ENCODE measurements at places on chromosomes 3 and 15.
A peak's percentile ranks its signal among the peaks of the same experiment; 100 is the strongest.

DNA sequence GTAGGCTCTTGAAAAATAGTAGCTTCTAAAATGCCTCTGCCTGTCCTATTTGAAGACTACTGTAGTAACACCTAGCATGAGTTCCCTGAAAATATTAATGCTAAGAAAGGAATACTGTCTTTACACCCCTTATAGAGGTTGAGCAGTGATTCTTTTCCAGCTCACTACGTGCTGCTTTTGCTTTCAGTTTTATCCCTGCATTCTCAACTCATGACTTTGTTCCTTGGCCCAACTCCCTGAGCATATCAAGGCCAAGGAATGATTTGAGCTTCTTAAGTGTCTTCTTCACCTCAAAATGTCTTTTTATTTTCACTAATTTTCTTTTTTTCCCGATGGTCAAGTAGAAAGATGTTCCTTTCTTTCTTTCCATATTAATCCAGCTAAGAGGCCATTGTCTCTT lies 16.5 kb upstream of the P2RY13 start:
- no peak for DNase-seq

DNA sequence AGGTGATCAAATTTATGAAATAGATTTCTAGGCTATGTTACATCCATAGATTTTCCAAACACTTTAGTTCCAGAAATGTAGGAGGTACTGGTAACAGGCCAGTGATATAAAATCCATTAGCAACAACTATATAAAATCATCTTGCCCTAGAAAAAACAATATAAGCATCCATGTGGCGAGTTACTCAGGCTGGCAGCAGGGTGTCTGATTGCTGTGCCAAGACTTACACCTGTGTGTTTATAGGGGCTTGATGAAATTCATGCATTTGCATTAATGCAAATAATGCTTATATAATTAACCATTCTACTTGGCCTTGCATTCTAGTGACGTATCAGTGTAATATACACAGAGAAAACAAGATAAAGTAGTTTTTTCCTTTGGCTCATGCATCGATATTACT lies 153.4 kb downstream of the PLCL2 start:
- peak; percentile 74 for DNase-seq

DNA sequence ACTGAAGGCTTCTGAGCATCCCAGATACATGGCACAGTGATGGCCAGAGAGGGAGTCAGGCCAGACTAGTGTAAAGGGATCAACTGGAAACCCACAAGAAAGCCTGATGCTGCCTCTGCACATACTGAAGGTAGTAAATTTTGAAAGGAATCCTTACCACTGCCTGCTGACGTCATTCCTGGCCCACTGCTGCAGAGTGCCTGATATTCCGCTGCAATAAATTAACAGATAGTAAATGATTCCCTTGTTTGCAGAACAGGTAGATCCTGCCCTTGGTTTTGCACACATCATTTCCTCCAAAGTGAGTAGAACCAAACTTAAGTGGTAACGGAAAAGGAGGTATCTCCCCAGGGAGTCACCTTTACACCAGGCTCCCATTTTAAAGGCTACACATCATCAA lies 146.7 kb downstream of the FBN1 start:
- DNase-seq, result no peak

DNA sequence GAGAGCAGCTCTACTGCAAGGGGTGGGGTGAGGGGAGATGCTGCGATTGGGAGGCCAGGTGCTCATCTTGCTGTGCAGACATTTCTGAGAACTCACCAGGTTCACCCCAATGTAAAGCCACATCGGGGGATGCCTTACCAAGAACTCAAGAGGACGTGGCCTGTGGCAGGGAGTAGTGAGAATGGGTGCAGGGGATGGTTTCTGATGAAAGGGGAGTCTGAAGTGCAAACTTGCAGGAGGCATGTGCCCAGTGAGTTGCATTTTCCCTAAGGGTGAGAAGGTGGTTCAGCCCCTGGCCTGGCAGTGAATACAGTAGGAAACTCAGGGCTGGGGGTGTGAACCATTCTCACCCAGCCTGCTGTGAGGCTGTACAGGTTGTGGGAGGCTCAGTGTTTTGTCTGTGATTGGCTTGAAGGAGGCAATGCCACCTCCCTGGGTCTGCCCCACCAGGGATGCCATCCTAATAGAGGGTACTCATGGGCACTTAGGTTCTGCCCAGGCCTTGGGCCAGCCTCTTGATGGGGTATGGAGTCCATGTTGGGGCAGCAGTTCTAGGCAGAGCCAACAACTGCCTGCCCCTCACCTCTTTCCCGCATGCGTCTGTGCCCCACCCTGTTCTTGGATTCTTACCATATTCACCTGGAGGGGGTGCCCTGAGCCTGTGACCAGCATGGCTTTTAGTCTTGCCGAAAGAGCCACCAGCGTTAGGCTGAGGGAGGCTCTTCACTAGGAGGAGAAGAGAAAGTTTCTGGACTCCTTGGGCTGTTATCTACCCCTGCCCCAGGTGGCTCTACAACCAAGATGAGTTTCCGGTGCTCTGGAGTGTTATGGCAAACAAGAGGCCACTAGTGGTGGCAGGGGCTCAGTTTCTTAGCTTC lies 4.5 kb downstream of the HEMK1 start:
- no peak for DNase-seq

DNA sequence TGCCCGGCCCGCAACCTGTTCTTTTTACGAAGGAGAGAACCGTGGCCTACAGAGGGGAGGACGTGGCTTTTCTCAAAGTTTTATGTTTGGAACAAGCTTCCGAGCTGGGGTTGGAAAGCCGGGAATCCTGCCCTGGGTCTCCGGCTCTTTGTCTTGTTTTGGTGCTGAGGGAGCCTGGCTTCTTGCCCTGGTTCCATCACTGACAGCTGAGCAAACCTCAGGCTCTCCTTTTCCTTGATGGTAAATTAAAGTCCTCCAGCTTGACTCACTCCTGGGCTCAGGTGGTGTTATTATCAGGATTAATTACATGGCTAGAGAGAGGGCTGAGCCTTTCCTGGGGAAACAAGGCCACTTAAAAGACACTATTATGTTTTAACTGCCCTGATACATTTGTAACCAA lies 289.5 kb upstream of the RGMA start:
- peak; percentile 0 for DNase-seq

Data from cerebellar cortex (tissue), 1 donor.